Bone marrow (tissue), 2 donors: ENCODE measurements at places on chromosomes 6 and 20.

- DNase-seq, result no peak
These were observed 29.8 kb downstream of the GFOD1 start for GRCh38 chr6:13457577-13457976.

GRCh38 chr6:10495029-10495428 is 26.1 kb upstream of the GCNT2 start:
- DNase-seq, result no peak

GRCh38 chr6:163668061-163668426 is 253.5 kb downstream of the QKI start:
- DNase-seq, result no peak

- no peak for DNase-seq
These were observed 484.7 kb downstream of the TFAP2B start for GRCh38 chr6:51303338-51303737.

DNA sequence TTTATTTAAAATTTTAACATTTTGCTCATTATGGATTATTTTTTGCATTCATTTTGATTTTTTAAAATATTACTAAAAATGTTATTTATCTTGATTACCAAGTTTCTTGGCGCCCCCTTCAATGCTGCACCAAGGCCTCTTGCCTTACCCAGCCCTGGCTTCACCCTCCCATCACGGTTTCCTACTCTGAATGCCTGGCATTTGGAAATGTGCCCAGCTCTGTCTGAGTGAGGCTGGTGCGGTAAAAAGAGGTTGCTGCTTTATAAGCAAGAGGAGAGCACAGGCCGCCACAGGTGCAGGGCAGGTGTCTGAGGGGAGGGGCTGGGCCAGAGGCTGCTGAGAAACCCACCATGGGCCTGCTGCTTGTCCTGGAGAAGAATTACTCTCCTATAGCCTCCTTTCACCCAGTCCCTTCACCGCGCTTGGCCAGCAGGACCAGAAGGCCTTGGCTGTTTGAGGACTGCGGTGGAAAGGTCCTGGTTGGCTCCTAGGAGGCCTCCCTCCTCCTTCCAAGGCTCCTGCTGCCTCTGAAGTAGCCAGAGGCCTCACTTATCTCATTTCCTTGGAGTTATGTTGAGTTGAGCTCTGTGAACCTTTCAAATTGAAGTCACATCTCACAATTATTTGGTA is 62.6 kb downstream of the BANF2 start:
- no peak for DNase-seq

GRCh38 chr6:166927240-166927934 is 29.0 kb downstream of the RNASET2 start:
- no peak for DNase-seq

- no peak for DNase-seq
These were observed 80.5 kb downstream of the SMPDL3A start for GRCh38 chr6:122869437-122870024.

GRCh38 chr6:34472425-34472824 is 6.5 kb downstream of the PACSIN1 start:
- no peak for DNase-seq
